Gastrocnemius medialis (tissue), 4 donors: ENCODE measurements at places on chromosomes 4 and X. TPM values are rescaled to one million over a fixed set of nuclear protein-coding genes. Genes with fewer than 3 reads are reported as not detected.

FGG gene
- 44.3 TPM for total RNA-seq

GRCh38 chr4:67580577-67580976, 22.1 kb downstream of the STAP1 start:
- no peak overlapping the region for H3K27ac ChIP-seq
- H3K4me3 ChIP-seq: no peak overlapping the region
- no peaks in the 10 kb centered on the region for H3K36me3 ChIP-seq
- H3K4me1 ChIP-seq: no peaks in the 10 kb centered on the region
- no peak for DNase-seq

DNA sequence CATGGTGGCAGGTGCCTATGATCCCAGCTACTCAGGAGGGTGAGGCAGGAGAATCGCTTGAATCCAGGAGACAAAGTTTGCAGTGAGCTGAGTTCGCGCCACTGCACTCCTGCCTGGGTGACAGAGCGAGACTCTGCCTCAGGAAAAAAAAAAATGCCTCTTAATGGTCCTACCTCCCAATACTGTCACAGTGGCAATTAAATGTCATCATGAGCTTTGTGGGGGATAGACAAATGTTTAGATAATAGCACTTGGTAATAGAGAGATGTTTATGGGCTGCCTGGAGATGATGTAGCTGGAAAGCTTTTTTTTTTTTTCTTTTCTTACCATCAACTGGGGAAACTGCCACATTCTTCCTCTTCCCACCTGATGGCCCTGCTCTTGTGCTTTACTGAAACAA, 33.0 kb downstream of the GRK4 start:
- H3K36me3 ChIP-seq: no peaks in the 10 kb centered on the region
- no peaks in the 10 kb centered on the region for H3K27me3 ChIP-seq
- H3K4me3 ChIP-seq: no peak overlapping the region
- H3K4me1 ChIP-seq: no peaks in the 10 kb centered on the region

DNA sequence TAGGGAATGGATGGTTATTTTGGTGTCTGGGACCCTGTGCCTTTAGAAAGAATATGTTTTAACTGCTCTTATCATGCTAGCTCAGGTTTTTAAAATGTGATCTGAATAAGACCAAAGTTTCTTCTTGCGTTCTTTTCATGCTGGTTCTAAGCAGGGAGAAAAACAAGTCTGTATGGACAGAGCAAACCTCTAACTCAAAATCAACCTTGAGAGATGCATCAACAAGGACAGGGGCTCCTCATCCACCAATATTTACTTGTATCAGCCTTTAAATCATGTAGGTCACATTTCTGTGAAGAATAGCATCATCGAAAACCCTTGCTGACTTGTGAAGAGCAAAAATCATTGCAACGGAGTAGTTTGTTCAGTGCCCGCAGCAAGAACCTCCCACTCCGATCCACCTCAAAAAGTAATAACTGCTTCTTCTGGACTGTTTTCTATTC, 1.2 kb downstream of the ATP10D start:
- no peak for DNase-seq
- peaks cover 5% of the 10 kb centered on the region for H3K4me1 ChIP-seq
- H3K27ac ChIP-seq: peak overlapping the region; percentile 81
- no peaks in the 10 kb centered on the region for H3K27me3 ChIP-seq
- H3K4me3 ChIP-seq: peak overlapping the region; percentile 67

GRCh38 chr4:6201580-6202091, 1.3 kb upstream of the JAKMIP1 start:
- H3K4me1 ChIP-seq: peaks cover 6% of the 10 kb centered on the region
- no peak for DNase-seq
